ENCODE measurements at places on chromosomes 1 and 21.

- no peak for DNase-seq
These were observed 9.4 kb downstream of the DYRK1A start for GRCh38 chr21:37375866-37376574.

DNA sequence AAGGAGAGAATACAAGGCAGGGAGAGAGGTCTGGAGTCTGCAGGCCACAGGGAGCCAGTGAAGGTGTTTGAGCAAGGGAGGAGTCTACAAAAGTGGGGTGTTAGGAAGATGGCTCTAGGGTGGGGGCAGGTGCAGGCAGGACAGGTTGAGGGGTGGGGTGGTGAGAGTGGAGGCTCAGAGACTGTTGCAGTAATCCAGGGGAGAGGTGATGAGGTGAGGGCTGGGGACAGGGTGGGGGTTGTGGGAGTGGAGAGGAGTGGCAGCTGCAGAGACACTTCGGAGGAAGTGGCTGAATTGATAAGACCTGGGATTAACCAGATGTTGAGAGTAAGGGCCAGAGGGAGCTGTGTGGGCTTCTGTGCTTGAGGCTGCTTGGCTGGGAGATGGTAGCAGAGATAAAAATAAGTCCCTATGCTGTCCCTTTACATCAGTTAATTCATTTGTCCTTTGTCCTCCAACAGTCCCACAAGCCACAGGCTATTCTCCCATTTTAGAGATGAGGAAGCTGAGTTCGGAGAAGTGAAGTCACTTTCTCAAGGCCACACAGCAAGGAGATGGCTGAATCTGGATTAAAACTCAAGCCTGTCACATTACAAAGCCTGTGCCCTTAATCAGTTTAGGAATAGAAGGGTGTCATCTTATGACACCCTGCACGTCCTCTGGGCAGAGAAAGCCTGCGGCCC, 54.8 kb upstream of the SYNC start:
- no peak for DNase-seq

- DNase-seq, result no peak
These were observed 199.9 kb downstream of the TNR start for GRCh38 chr1:175543447-175543846.

- no peak for DNase-seq
These were observed 51.8 kb downstream of the RGS2 start for GRCh38 chr1:192860478-192861185.

DNA sequence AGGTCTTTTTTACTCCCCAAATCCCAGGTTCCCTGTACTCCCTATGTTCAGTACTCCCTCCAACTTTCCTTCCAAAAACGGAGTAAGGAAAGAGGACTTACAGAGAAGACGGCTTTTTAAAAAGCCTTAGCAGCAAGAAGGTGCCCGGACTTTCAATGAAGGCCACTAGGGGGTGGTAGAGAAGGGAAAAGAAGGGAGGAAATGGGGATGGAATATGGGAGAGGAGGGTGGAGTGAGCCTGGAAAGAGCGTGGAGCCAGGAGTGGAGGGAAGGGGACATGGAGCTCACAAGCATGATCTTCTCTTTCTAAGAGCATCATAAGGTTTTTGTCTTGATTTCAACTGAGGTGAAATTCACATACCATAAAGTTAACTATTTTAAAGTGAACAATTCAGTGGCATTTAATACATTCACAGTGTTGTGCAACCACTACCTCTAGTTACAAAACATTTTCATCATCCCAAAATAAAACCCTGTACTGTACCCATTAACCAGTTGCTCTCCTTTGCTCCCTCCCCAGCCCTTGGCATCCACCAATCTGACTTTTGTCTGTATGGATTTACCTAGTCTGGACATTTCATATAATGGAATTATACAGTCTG, 129.9 kb downstream of the ZNF281 start:
- DNase-seq, result no peak

DNA sequence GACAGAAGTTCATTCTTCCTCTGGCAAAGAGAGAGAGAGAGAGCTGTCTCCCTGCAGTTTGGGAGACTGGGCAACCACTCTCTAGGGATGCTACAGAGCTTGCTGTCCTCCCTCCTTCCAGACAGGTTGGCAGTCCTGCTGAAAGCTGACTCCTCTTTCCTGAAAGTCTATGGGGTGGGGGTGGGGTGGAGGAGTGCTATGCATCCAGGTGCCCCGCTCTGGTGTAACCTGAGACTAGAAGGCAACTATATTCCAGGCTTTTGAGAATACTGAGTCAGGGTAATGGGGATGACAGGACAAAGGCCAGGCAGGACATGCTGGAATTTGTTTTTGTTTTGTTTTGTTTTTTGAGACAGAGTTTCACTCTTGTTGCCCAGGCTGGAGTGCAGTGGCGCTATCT, 55.4 kb downstream of the OPTC start:
- no peak for DNase-seq

DNA sequence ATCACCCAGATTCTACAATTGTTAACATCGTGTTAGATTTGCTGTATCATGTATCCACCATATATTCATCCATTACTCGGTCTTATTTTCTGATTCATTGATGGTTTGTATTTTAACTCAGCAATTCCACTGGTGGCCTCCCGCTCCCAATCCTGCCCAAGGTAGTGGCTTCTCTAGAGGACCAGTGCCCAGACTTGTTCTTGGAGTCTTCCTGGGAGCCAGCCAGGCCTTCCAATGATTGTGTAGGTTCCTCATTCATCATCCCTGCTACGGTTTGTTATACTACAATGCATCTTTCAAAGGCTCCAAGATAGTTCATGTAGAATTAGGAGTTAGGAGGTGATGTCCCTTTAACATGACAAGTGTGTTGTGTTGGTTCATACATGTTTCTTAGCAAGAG, 451.1 kb downstream of the SETD4 start:
- DNase-seq, result no peak

- DNase-seq, result no peak
These were observed 70.5 kb upstream of the CNIH3 start for GRCh38 chr1:224545571-224545970.

GRCh38 chr1:43366179-43366578, 1.6 kb downstream of the ELOVL1 start:
- DNase-seq, result no peak

DNA sequence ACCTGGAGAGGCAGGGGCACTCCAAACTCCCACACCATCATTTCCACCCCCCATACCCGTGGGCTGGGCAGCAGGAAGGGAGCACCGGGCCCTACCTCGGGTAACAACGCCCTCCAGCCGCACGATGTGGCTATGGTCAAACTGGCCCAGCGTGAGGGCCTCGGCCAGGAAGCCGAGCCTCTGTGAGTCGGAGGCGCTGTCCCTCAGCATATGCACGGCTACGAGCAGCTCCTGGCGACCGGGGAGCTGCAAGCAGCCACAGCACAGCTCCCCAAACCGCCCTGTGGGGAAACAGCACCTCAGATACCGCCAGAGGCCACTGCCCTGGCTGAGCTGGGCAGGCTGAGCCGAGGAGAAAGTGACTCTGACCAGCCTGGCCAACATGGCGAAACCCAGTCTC, 29.2 kb downstream of the CDCA8 start:
- DNase-seq, result no peak

DNA sequence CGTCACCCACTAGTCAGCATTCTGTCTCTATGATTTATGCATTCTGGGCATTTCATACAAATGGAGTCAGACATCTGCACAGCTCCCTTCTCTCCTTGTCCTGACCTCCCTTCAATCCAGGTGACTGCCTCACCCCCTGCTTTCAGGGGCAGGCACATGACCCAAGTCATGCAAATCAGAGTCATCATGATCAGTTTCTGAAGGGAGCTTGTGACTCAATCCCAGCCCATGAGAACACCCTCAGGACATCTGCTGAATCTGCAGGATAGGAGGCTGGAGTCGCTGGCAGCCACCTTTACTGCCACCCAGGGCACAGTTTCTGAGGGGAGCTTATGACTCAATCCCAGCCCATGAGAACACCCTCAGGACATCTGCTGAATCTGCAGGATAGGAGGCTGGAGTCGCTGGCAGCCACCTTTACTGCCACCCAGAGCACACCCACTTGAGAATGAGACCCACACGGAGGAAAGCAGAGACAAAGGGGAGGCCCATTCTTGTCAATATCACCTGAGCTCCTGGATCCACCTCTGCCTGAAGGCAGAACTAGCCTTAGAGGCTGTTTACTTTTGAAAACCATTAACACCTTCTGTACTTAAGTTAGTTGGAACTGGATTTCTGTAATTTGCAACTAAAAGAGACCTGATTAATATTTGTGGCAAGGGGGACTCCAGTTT, 62.3 kb upstream of the SLC25A33 start:
- DNase-seq, result no peak

- no peak for DNase-seq
These were observed 27.7 kb downstream of the STYXL2 start for GRCh38 chr1:167121375-167122120.

GRCh38 chr1:234515821-234516241, 36.9 kb upstream of the TARBP1 start:
- DNase-seq, result peak; percentile 55

GRCh38 chr21:34599534-34600101, 15.3 kb downstream of the RCAN1 start:
- no peak for DNase-seq

GRCh38 chr1:64895500-64895899, 70.8 kb downstream of the JAK1 start:
- DNase-seq, result no peak

GRCh38 chr1:216600730-216601609, 122.3 kb downstream of the ESRRG start:
- DNase-seq, result no peak

GRCh38 chr1:50841791-50842387, 118.2 kb downstream of the FAF1 start:
- DNase-seq, result no peak

- no peak for DNase-seq
These were observed 72.5 kb downstream of the PAX7 start for GRCh38 chr1:18703041-18703621.

DNA sequence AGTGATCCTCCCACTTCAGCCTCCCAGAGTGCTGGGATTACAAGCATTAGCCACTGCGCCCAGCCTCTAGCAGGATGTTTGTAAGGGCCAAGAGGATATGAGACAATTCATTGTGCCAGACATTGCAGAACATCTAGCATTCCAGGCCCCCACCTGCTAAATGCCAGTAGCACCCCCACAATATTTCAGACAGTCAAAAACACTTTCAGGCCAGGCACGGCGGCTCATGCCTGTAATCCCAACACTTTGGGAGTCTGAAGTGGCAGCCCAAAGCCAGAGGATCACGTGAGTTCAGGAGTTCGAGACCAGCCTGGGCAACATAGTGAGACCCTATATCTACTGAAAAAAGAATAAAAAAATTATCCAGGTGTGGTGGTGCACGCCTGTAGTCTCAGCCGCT, 12.9 kb downstream of the PPIE start:
- no peak for DNase-seq

- DNase-seq, result no peak
These were observed 78.2 kb upstream of the ARHGAP29 start for GRCh38 chr1:94315552-94316116.

DNA sequence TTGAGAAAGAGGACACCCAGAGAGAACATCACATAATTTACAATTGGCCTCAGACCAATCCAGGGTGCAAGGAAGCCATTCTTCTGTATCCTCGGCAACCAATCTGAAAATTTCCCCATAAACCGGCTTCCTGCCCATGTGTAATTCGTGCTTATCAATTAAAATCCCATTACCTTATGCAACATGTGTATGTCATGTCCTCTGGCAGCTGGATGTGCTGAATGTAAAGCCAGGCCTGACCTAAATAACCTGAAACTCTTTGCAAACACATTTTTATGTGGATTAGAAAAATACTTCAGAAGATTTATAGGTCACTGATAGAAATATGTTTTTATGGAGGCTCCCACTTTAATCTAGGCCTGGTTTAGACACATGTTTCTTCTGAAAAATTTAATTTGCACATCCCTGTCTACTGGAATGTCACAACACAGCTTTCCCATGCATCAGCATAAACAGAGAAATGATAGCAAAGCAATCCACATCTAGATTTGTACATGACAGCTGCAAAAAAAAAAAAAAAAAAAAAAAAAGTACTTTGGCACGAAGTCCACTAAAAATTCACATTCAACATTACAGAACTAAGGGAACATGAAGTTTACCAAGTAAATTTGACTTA, 69.4 kb upstream of the SAMSN1 start:
- no peak for DNase-seq

GRCh38 chr1:56573311-56573710, 6.1 kb downstream of the PLPP3 start:
- DNase-seq, result no peak

- DNase-seq, result no peak
These were observed 45.7 kb upstream of the CACYBP start for GRCh38 chr1:174954073-174954460.

- DNase-seq, result no peak
These were observed 24.8 kb downstream of the TNFRSF8 start for GRCh38 chr1:12087797-12088314.

- peak; percentile 8 for DNase-seq
These were observed 153.4 kb downstream of the FMN2 start for GRCh38 chr1:240244968-240245628.

DNA sequence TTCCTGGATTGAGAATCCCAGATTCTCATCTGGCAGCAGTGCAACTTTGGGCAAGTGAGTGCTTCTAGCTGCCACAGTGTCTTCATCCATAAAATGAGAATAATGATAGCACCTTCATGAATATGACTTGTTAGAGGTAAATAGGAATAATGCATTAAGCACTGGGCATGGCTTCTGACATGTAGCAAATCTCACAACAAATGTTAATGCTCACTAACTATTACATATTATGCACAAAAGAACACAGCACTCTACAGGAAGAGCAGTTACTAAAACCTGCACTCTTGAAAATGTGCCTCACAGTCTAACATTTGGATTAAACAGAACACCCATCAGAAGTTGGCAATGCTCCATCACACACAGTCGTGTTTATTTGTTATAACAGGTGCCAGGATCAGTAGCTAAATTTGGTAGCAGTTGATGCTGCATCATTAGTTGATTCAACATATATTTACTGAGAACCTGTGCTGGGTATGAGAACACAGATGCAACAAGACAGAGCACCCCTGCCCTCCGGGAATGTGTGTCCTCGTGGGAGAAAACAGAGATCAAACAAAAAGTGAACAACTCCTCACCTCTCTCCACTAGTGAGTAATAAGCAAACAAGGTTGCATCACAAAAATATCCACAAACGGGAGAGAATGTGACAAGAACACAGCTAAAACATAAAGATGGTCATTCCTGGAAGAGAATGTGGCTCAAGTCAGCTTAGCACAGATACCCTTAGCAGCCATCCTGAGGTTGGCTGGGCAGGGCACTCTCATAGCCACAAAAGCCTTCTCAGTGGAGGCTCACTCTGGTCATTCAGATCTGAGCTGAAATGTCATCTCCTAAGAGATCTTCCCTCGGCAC, 26.2 kb upstream of the LBR start:
- DNase-seq, result no peak
